Astrocyte of the hippocampus (primary cell): ENCODE measurements at places on chromosomes 11 and 22.

GRCh38 chr11:79358258-79358657 lies 82.6 kb downstream of the TENM4 start:
- no peak for DNase-seq

DNA sequence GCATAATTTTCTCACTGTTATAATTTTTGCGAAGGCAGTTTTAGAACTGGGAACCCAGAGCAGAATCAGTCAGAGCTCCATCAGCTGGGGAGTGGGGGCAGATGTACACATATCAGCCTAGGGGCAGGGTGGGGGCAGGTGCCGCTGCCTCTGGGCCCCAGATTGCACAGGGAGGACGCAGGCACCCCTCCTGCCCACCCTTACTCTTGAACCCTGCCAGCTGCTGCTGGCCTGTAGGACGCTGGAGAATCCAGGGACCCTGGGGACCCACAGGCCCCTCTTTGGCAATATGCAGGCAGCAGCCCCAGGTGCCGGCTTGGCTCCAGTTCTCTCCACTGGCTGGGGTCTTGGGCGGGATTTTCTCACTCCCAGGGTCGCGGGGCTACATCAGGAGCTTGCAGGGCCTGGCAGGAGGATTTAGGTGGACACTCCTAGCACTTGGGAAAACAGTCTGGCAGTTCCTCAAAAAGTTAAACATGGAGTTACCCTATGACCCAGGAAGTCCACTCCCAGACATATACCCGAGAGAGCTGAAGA lies 8.8 kb upstream of the CAPN5 start:
- DNase-seq: no peak

- no peak for DNase-seq
Observed at GRCh38 chr22:48587236-48587865, 1240.3 kb downstream of the BRD1 start.

- peak; percentile 34 for DNase-seq
Observed at GRCh38 chr11:70243912-70244652, 26.4 kb upstream of the PPFIA1 start.

GRCh38 chr11:44671234-44671633 lies 55.5 kb upstream of the TSPAN18 start:
- no peak for DNase-seq

DNA sequence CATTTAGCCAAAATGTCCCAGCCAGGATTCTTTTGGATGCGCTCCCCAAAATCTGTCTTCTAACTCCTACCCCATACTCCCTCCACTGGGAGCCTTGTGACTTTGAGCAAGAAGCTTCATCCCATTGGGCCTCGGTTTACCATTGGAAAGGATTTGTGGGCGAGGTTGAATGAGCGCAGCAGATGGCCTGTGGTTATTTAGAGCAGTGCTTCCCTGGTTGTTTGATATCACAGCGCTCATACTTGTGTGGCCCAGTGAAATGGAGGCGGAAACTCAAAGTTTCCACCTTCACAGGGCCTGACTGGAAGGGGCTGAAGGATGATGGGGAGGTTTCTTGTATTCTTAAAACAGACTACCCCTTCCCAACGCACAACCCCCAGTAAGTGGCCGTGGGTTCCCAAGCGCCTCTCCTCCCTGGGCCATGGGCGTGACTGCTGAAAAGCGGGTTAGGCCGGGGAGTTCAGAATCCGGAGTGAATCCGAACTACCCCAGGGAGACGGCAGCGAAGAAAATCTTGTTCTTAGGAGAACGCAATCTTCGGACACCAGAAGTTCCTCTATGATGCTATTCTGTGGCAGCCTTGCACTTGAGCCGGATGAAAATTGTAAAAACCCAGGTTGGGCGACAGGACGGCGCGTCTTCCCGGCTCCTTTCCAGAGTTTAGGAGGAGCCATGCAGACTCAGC lies 1.2 kb upstream of the ATF4 start:
- DNase-seq: no peak

- no peak for DNase-seq
Observed at GRCh38 chr11:118147502-118147901, 5.1 kb downstream of the SCN4B start.

DNA sequence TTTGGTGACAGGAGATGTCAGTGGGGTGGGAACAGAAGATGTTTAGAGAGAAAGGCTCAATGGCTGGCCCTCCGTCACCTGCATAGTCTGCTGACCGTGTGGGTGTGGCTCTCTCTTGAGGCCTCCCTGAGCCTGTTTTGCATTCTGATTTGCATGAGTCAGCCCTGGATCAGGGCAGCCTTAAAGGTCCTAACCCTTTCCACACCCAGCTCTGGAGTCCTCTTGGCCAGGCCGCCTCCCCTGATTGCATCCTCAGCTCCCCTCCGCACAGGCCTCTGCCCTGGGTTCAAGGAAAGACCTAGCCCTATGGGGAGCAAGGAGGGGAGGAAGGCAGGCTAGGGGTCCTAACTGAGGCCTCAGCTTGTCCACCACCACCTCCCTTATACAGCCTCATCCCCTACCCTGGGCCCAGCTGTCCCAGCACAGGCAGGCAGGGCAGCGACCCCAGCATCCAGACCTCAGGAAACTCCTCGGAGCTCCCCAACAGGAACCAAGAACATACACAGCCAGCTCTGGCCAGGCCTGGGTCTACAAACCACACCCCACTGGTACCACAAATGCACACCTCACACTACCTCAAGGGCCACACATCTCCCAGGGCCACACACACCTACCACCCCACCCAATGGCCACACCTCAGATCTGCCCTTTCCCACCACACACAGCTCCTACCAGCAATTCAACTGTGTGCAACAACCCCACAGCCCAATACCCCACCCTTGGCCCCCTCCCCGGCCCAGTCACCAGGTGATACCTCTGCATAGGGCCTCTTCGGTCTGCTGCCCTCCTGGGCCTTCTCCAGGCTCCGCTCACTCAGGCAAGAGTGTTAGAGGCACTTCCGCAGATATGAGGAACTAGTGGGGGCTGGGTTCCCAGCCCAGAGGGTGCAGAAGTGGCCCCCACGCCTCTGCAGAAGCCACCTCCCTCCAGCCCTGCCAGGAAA lies 13.7 kb downstream of the ARAP1 start:
- DNase-seq: no peak

GRCh38 chr22:25896098-25896497 lies 154.1 kb downstream of the MYO18B start:
- DNase-seq: no peak

GRCh38 chr11:104873252-104873651 lies 25.0 kb downstream of the CASP12 start:
- no peak for DNase-seq

DNA sequence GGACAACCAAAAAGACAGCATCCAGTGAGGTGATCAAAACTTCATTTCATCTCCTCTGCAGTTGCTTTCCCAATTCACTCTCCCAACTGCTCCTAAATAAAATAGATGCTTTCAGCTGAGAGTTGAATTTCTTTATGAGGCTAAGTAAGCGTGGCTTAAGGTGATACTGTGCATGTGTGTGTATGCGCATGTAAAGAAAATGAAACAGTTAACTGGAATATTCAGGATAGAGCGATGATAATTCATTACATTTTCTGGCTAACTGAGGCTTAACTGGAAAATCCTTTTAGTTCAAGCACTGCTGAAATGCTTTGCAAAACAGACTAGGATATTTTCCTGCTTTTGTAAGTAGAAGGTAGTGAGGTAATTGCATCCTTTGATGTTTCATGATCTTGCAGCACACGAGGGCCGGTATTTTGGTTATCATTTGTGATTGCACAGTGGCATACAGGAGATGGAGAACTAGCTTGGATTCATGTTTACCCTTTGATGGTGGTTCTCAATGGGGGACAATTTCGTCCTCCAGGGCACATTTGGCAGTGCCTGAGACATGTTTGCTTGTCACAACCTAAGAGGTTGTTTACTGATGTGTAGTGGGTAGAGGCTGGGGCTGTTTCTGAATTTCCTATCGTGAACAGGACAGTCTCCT lies 71.2 kb downstream of the ZBTB16 start:
- DNase-seq: no peak

DNA sequence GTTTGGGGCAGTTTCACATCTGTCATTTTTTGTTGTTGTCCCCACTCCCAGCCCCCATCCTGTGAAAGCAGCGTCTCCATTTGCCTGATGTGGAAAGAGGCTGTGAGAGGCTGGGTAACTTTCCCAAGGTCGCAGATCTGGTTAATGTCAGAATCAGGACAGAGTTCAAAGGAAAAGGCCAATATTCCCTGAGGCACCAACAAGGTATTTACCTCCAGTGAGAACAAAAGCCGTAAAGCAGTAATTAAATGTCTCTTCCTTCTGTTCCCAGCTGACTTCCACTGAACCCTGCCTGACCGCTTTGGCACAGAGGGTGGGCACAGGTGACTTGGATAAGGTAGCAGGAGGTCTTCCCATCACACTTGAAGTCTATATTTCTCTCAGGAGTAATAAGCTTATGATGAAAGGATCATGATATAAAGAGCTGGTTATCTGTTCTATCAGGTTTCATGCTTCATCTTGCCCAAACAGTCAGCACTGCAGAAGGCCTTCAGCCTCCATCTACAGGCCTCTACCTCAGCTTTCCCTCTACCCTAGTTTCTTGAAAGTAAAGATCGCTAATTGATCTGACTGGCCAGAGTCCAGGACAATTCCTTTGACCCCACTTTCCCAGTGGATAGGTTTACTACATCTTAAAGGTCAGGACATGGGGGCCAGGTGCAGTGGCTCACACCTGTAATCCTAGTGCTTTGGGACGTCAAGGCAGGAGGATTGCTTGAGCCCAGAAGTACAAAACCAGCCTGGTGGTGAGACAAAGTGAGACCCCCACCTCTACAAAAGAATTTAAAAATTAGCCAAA lies 9.4 kb downstream of the C11orf91 start:
- peak; percentile 42 for DNase-seq

- no peak for DNase-seq
Observed at GRCh38 chr11:113398669-113399430, 11.3 kb downstream of the ANKK1 start.

- DNase-seq: no peak
Observed at GRCh38 chr22:23652286-23652685, 20.2 kb upstream of the DRICH1 start.

GRCh38 chr22:29014773-29015172 lies 46.9 kb downstream of the C22orf31 start:
- DNase-seq: no peak

DNA sequence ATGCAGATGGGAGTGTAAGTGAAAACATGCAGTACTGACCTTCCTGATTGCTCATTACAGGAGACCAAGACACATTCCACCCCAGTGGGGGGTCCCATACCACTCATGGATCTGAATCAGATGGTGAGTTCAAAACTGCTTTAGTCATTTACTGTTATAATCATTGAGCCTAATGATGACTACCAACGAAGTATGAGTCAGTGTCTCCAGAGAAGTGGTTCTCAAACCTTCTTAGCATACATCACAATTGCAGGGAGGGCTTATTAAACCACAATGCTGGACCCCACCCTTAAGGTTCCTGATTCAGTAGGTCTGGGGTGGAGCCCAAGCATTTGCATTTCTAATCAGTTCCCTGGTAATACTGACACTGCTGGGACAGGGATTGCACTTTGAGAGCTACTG lies 75.8 kb downstream of the CD44 start:
- DNase-seq: peak; percentile 97

GRCh38 chr22:35587896-35588295 lies 29.2 kb downstream of the MB start:
- no peak for DNase-seq

DNA sequence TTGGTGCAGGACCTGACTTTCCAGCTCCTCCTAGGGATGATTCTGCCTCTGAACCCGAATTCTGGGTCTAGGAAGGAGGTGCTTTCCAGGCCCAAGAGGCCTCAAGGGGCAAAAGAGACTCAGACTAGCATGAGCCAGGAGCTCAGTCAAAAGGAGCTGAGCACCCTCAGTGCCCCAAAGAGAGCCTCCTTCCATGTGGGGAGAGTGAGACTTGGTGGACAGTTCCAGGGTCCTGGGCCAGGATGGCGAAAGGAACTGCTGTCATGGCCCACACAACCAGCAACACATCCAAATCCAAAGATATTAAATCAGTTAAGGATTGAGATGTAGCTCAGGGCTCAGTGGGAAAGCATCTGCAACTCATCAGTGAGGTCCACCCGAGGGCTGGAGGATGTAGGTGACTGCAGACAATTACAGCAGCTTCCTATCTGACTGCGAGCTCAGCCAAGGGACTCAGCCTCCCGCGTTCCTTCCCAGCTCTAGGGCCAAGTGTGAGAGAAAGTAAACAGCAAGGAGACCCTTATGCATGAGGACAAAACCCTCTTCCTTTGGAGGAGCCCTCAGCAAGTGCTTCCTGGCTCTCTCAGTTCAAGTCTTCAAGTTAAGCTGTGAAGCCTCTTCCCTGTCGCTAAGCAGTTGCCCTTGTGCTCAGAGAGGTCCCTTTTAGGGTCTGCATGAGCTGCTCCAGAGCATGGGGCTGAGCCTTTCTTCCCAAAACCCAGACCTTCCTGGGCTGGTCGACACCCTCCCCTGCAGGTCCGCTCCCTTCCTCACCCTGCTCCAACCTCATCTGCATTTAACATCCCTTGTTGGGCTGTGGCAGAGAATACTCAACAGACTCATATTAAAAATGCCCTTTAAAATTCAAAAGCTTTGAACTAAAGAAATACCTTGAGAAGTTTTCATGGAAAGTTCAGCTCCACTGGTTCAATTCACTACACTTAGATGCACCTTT lies 35.8 kb downstream of the C11orf58 start:
- no peak for DNase-seq

DNA sequence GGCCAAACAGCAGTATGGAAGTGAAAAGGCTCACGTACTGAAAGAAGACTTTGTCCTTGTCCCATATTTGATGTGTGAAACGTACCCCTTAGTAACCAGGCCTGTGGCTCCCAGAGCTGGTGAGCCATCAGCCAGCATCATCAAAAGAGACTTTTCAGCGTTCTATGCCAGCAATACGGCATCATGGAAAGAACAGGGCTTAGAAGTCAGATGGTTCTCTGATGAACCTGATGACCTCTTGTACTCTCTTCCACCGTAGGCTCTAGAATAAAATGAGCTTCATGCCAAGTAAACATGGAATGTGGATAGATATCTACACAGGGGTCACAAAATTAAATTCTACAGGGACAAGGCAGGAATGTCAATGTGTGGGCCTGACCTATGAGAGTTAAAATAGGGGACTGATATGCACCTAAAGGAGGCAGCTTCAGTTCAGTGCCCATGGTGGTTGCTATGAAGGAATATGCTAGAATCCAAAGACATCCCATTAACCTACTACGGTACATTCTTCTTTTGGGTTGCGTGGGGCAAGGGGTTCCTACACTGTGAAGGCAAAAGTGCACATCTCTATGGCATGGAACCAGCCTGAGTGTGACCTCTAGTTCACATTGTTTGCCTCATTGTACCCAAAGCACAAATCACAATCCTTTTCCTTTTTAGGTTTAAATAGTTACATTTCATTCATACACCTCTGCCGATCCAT lies 130.6 kb downstream of the ETS1 start:
- no peak for DNase-seq

GRCh38 chr11:65384301-65384889 lies 1.9 kb upstream of the SLC25A45 start:
- DNase-seq: no peak
